Fibroblast of upper back skin (primary cell): ENCODE measurements at places on chromosomes 11 and 22.

GRCh38 chr11:47010179-47010578, 73.6 kb downstream of the CSTPP1 start:
- no peak for DNase-seq

- no peak for DNase-seq
Observed at GRCh38 chr11:21602699-21603098, 590.2 kb upstream of the ANO5 start.

DNA sequence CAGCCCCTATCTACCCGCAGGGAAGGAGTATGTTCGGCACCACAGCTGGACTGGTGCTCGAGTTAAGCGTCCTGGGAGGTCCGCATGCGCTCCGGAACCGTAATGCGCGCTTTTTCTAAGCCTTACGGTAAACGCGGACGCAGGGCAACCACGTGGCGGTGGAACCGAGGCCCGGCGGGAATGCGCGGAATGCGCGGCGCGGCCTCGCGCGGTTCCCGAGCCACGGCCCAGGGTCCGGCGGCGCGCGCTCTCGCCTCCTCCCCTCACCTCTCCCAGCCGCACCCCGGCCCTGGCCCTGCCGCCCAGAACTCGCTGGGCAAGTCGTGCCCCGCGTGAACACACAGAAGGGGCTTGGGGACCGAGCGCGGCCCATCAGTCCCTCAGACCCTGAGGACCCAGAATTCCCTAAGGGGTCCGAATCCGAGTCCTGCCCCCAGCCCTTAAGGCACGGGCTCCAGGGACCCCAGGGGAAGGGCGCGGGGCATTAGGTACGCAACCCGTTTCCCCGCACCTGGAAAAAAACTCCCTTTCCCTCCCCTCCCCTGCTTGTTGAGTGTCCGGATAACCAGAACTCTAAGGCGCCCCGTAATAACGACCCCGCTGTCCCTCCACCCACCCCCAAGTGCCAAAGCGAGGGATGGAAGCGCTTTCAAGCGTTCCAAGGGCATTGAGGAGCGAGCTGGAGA, 4.3 kb upstream of the CCND1 start:
- peak; percentile 91 for DNase-seq

DNA sequence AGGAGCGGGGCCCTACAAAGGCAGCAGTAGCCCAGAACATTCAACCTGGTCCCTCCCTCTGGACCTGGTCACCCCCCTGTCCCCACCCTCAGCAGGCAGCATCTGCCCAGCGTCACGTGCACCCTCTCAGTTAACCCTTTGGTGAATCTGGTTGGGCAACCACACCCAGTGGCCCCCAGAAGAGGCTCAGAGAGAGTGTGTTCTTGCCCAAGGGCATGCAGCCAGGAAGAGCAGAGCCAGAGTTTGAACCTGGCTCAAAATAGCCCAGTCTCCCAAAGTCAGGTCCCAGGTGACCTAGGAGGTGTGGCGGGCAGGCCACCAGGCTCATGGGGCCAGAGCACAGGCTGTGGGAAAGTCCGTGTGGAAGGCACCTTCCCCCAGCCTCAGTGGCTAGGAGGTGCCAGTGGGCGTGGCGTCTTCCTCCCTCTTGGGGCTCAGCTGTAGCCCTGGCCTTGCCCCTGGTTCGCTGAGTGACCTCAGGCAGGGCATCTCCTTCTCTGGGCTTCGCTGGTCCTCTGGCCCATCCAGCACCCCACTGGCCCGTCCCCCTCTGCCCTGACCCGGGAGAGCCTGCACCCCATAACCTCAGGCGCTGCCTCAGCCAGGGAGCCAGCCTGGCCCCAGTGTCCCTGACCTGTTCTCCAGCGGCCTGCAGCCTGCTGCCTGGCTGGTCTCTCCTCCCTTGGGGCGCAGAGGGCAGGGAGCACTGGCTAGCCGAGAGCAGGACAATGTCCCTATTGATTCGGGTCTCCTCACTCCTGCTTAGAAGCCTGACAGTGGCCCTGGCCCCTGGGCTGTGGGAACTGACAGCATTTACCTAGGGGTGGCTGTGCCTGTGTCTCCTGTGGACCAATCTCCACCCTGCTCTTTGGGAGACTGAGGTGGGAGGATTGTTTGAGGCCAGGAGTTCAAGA, 7.0 kb downstream of the ALDH3B1 start:
- DNase-seq = no peak

GRCh38 chr11:1443737-1444136, 42.8 kb downstream of the MOB2 start:
- DNase-seq = no peak

- peak; percentile 41 for DNase-seq
Observed at GRCh38 chr22:44743804-44744211, 8.6 kb upstream of the ARHGAP8 start.

DNA sequence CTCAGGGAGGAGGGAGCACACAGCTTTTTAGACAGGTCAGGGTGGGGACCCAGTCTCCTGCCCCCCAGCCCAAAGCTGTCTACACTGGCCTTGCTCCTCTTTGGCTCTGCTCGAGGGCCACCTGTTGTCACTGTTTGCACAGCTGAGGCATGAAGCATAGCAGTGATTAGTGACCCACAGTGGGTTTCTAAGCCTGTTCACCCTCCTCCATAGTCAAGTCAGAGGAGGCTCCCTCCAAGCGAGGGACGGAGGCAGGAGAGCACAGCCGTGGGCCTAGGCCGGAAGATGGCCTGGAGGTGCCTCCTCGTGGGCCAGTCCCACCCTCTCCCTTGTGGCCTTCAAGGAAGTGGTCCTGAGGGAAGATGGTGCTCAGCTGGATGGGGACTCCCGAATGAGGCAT, 241.1 kb downstream of the GRIK4 start:
- DNase-seq = no peak

- no peak for DNase-seq
Observed at GRCh38 chr22:28983788-28984441, 77.7 kb downstream of the C22orf31 start.

DNA sequence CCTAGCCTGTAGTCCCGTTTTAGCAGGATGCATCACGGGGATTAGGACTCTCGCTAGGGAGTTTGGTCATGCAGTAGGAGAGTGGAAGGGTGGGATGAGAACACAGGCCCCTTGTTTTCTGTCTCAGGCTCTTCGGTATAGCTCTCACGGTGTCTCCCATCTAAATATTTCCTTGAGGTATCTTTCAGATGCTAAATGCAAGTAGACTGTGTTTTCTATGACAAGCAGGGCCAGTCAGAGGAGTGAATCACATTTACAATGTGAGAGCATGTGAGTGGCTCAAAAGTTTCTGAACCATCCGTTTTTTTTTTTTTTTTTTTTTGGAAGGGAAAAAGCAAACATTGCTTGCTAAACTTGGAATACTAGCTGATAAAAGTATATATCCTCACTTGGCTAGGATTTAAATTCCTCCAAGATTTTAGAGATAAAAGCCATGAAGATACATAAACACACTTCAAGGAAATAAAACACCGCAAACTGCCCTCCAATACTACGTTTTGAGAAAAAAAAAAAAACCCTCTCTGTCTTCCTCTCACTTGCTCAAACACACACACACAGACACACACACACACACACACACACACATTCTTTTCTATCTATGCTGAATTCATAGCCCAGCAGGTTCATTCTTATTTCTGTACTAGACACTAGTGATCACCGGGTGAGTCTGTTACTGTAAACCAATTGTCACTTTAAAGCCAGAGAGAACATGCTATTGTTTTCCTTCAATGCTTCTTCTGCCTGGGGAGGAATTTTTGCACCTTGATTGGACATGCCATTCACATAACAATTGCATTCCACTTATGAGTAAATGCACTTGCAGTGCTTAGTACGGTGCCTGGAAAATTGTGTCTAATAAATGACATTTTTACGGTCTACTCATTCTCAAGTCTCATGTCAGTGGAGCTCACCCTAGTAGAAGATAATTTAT, 224.6 kb upstream of the CCDC90B start:
- no peak for DNase-seq

GRCh38 chr11:44467931-44468330, 97.5 kb upstream of the CD82 start:
- DNase-seq = no peak

GRCh38 chr11:82326853-82327252, 406.8 kb downstream of the FAM181B start:
- DNase-seq = no peak

GRCh38 chr11:123561431-123561800, 93.0 kb downstream of the SCN3B start:
- DNase-seq = no peak

GRCh38 chr11:62501432-62501891, 45.1 kb downstream of the AHNAK start:
- DNase-seq = no peak

- DNase-seq = no peak
Observed at GRCh38 chr22:50524676-50525103, 708 bp downstream of the SCO2 start.

GRCh38 chr22:42947211-42947990, 67.5 kb downstream of the PACSIN2 start:
- DNase-seq = no peak

GRCh38 chr11:8577791-8578581, 16.0 kb downstream of the STK33 start:
- DNase-seq = peak; percentile 24

DNA sequence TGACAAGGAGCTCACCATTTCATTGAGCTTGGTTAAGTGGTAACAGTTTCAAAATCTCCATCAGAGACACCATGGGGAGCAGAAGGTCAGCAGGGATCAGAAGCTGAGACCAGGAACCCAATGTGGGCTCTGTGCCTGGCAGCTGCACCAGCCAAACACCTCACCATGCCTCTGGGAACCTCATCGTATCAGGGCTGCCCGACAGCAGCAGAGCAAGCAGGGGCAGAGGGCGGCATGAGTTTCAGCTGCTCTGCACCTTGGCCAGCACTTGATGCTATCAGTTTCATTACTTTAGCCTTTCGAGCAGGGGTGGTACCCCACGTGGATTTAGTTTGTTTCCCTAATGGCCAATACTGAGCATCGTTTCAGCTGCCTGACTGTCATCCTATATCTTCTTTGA, 77.8 kb downstream of the DGCR2 start:
- no peak for DNase-seq

DNA sequence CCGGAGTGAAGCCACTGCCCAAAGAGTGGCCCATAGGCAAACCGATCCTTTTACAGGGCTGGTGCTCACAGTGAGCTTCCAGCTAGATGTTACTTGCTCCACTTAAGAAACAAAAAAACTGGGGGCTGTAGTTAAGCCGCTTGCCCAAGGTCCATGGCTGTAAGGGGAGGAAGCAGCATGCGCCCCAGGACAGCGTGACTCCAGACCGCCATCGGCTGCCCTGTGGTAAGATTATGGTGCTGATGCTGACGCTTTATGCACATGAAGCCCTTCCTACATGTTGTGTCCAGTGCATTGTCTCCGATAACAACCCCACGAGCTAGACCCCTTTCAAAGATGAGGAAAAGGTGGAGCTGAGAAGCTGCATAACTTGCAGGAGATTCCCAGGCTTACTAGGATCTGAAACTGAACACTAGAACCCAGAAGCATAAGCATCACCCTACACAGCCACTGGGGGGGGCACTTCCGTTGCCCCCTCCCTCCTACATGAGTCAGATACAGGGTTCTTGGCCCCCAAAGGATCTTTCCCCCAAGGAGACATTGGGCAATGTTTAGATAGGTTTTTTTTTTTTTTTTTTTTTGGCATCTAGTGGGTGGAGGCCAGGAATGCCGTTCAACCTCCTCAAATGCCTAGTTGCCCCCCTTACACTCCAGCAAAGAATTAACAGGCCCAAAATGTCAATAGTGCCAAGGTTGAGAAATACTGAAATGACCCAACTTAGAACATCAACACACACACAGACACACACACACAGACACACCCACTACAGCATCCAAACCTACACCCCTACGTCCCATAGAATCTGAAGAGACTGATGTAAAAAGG, 53.9 kb downstream of the MN1 start:
- DNase-seq = peak; percentile 24

GRCh38 chr22:46749682-46750529, 11.9 kb upstream of the CERK start:
- DNase-seq = no peak

DNA sequence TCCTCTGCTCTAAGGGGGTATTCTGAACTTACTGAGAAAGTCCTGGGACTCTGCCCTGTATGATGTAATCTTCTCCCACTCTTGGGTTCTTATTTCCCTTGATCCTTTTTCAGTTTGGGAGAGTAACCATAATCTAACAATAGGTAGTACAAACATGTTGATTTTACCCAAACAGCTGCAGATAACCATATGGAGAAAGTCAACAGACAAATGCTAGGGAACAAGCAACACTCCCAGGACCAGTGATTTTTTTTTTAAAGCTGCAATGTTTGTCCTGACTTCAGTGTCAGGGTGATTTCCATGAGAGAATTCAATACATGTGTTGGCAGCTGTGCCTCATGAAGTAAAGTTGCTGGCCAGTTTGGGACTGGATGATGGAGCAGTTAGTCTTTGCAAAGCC, 156.5 kb downstream of the FCHSD2 start:
- DNase-seq = no peak

- peak; percentile 20 for DNase-seq
Observed at GRCh38 chr11:113016905-113017304, 55.7 kb downstream of the NCAM1 start.

DNA sequence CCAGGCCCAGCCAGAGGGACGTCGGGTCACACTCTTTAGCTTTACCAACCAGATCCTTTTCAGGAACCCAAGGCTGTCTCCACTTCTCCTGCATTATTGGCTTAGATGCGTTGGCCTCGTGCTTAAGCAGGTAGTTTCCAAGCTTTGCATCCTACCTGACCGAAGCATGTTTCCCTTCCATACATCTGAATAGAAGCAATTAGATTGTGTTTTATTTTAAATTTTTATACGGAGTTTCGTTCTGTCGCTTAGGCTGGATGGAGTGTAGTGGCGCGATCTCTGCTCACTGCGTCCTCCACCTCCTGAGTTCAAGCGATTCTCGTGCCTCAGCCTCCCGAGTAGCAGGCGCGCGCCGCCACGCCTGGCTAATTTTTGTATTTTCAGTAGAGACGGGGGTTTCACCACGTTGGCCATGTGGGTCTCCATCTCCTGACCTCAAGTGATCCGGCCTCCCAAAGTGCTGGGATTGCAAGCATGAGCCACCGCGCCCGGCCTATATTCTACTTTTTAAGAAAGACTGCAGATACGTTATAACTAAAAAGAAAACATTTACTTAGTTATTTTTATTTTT, 677 bp downstream of the DYNC2H1 start:
- DNase-seq = no peak

- DNase-seq = no peak
Observed at GRCh38 chr11:64015935-64016845, 19.5 kb upstream of the FLRT1 start.
